Stimulated activated CD4-positive, alpha-beta T cell treated with anti-CD3 and anti-CD28 coated beads, Interleukin-12 subunit alpha, Interleukin-12 subunit beta, amount 100 ng/mL, for 24 hours (primary cell): ENCODE measurements at places on chromosomes 1 and 21.
A peak's percentile ranks its signal among the peaks of the same experiment; 100 is the strongest.

DNA sequence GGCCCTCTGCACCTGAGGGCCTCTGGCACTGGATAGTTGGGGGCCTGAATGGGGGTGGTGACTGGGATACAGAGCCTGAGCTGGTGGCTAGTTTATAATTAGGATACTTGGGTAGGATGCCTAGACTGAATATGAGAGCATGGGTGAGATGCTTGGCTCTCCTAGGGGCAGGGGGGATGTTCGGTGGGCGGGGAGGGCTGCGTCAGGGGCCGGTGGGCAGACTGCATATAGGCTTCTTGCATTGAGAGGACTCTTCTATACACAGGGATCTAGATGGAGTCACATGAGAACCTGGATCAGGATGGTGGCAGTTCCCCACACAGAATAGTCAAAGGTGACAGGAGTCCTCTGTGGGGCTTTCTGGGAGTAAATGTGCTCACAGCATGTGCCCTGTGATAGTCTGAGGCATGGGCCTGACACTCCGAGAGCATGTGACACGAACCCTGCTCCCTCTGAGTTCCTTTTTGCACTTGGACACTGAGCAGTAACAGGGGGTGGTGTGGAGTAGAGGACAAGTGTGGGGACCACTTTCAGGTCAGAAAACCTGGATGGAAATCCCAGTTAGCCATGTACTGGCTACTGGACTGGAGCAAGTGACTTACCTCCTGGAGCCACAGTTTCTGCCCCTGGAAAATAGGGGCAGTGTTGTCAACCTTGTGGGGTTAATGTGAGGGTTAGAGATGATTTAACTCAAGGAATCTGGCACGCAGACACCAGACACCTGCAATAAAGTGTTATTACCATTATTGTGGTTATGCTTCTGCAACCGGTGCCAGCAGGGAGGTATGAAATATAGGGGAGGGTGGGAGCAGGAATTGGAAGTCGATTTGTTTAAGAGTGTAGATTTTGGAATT lies 2.2 kb downstream of the MAP7D1 start:
- DNase-seq, result no peak

GRCh38 chr21:31190516-31190915 lies 152.2 kb upstream of the KRTAP19-8 start:
- DNase-seq, result no peak

DNA sequence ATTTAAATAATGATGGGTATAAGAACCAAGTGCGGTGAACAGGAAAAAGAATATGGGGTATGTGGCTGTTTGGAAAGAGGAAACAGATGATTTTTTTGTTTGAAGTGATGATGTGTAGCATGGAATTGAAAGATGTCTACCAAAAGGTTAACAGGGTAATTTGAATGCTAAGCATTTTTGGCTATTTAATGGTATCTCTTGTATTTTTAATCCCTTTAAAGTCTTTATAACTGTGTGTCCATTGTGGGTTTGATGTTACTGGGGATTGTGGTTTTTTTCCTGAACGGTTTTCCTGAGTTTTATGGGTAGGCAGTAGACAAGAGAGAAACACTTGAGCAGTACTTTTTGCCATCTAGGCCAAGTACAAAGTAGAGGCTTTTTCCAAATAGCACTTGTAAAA lies 63.2 kb downstream of the PRDM2 start:
- DNase-seq, result no peak

DNA sequence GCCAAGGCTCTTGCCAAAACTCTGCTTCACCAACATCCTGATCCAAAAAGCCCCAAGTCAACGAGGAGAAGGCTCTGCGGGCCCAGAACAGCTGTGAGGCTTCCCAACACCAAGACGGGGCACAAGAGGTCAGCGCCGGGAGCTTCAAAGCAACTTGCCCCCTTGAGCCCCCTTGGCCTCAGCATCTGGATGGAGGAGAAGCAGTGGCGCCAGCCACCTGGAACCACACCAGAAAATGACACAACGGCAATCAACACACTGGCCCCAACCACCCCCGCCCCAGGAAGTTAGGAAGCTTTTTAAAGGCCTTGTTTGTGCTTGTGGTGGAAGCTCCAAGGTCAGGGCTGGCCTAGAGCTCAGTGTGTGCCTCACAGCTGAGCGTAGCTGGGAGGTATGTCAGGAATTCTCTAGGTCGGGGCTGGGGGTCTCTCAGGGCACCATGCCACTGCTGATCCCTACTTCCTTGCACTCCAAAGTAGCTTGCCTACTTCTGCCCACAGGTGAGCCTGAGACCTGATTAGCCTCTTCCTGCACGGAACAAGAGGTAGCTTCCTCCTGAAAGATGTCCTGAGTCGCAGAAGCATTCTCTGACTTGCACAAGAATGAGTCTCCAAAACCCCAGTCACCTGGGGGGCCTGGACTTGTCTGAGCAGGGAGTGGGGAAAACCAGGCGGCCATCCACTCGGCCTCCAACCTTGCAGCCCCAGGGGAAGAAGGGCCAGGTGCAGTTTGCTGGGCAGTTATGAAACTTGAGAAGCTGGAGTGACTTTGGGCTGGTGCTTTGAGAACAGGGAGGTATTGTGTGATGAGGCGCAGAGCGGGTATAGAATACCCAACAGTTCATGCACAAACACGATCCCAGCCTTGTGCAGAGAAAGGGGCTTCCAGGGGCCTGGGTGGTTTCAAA lies 9.7 kb upstream of the SRP9 start:
- DNase-seq, result no peak

DNA sequence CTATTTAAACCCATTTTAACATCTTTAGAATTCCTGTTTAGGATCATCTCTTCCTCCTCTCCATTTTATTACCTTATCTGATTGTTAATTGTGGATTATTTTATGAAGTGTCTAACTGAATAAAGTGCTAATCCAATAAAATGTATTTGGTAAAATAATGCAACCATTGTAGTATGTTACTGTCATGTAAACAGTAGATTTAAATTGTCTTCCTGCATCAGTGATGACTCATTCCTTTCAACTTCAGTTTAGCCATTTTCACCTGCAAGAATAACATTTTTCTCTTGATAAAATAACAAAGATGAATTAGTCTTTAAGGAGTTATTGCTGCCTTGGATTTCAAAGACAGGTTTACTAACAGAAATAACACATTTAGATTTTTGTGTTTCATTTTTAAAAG lies 5.4 kb downstream of the PPP2R5A start:
- no peak for DNase-seq

DNA sequence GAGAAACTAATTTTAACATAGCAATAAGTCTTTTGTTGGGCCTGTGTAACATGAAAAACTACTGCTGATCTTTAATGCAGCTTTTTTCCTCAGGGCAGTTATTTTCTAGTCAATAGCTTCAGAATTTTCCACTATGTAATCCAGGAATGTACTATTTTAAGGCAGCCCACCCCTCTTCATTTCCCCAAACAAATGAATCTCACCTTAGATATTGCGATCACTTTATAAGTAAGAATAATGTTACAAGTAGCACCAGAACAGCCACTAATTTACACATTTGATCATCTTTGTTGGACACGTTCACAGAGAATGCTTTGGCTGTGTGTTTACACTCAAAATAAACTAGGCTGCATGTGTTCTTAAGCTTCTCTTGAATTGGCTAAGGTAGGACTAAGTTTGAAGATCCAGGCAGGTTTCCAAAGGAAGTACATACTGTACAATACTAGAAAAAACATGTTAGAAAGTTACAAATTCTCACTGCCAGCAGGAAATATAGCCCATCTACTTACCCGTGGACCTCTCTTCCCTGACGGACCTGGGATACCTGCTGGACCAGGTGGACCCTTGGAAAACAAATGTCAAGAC lies 41.7 kb downstream of the COL24A1 start:
- no peak for DNase-seq

GRCh38 chr1:236886199-236886598 lies 91.1 kb downstream of the MTR start:
- no peak for DNase-seq

GRCh38 chr1:233172201-233172600 lies 123.3 kb downstream of the PCNX2 start:
- no peak for DNase-seq

DNA sequence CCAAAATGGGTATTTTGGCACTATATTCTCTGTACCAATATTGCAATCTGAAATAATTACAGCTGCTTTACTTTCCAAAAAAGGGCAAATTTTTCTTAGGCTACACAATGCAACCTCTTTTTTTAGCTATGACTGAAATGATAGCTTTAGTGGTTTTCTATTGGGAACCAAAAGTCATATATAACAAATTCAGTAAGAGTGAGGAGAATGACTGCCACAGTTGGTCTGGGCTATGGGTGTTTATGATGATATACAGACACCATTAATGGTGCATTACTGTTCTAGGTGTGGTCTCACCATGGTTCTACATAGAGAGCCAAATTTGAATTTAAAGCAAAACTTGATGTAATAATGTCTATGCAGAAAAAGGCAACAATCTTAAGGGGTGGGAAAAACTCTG lies 72.3 kb upstream of the PTBP2 start:
- no peak for DNase-seq

GRCh38 chr1:167670563-167670962 lies 40.5 kb downstream of the RCSD1 start:
- no peak for DNase-seq

- DNase-seq, result no peak
Measured at GRCh38 chr1:1197551-1198422, 8.6 kb downstream of the TNFRSF18 start.

GRCh38 chr1:156746728-156747631 lies 4.5 kb downstream of the HDGF start:
- no peak for DNase-seq

DNA sequence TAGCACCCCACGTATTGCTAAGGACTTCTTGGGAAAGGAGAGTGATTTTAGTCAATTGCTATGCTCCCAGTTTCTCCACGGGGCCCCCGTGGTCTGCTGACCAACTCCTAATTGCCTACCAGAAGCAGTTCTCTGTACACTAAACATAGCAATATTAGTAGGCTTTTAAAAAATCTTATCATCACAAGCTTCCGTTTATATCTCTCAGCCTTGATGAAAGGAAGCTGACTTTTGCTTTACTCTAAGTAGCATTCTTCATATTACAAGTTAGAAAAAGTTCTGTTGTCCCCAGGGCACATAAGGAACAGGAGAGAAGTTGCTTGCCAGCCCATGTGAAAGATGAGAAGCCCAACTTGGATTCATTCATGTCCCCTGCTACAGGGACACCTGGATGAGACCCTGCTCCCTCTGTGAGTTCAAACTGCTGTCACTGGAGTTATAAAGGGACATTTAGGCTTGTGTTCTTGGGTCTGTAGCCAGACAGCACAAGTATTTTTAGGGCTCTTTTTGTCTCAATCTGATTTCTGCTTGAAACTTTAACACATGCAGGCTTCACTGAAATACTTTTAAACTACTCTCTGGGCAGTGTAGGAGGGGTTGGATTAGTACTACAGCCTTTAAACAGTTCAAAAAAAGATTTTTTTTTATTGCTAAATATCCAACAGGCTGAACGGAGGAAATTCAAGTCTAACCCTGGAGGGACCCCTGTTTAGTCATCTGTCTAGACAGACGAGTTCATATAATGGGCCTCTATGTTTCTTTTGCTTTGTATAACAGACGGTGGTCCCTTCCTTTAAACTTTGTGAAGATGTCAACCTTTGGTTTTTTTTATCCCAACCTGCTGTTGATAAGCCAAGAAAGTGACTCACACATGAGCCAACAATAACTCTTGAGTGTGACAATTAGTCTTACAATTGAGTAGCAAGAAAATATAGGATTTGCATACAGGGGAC lies 29.5 kb downstream of the TGFB2 start:
- no peak for DNase-seq

- peak; percentile 26 for DNase-seq
Measured at GRCh38 chr1:27383039-27383605, at the start of gene CD164L2. TSS of gene CD164L2 (minus strand) at chr1:27383333. CDS start at chr1:27383239, 94 bp downstream.

- DNase-seq, result no peak
Measured at GRCh38 chr1:34918977-34919561, 10.4 kb downstream of the DLGAP3 start.

DNA sequence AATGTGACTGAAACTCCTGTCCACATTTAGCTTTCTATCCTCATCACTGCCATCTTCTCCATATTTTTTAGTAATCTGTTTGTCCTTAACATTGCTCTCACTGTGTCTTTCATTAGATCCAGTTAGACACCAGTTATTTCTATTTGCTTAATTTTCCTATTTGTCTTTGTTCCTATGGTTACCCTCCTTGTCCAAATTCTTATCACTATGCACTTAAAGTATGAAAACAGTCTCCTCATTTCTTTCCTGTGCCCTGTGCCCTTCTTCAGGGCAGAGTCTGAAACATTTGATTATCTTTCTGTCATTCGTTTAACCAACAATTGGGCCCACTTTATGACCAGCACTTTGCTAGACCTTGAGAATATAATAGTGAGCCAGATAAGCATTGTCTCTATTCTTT lies 64.2 kb downstream of the SLC30A7 start:
- no peak for DNase-seq

DNA sequence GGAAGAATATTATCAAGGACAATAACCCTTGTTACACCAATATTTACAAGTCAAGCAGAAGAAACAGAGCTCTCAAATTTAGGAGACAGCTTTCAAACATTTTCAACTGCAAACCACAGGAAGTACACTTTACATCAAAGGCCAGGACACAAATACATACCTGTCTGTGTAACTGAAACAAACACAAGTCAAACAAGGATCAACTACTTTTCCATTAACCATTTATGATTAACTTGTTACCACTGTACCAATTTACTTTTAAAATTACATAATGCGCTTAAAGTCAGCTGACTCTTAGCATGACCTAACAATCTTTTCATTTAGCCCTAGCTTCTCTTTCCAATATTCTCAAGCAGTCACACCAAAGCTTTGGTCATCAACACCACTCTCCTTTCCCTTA lies 43.5 kb downstream of the TRIM33 start:
- DNase-seq, result no peak

DNA sequence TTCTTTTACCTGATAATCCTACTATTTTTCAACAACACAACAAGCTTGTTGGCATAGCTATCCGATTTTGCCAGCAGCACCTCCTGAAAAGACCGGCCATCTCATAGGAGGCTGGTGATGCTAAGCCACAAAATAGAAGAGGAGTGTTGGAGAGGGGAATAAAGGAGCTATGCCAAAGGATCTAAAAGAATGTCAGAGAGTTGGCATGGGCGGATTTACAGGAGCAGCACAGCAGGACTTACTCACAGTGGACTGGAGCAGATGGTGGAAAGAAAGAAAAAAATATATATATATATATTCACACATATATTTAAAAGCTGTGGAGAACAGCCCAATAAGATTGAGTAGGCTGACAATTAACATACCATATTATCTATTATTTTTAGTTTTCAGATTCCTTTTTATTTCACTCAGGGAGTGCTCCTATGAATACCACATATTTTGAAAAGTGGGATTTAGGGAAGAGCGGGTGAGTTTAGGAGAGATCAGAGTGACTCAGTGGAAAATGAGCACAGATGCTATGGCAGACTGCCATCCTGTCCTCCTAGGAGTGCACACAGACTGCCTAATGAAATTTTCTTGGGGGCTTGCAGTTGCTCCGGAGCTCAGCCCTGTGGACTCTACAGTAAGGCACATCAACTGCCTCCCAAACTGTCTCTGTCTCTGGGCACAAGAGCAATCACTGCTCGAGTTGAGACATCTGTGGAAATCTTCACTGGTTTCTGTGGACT lies 394.4 kb upstream of the CHRM3 start:
- DNase-seq, result no peak

DNA sequence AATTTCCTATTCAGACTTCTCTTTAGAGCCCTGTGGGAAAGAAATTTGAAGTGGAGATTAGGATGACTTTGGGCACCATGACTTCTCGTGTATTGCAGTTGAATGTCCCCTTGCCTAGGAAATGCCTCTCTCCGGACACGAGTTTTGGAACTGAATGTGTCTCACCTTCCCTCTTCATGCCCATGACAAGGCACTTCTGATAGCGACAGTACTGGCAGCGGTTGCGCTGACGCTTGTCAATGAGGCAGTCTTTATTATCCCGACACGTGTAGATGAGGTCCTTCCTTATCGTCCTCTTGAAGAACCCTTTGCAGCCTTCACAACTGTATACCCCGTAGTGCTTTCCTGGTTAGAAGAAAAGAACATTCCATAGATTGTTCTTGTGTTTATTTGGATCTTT lies 28.1 kb downstream of the RXRG start:
- no peak for DNase-seq
